Occipital lobe (tissue), 3 donors: ENCODE measurements at places on chromosomes 13 and 19.
A peak's percentile ranks its signal among the peaks of the same experiment; 100 is the strongest.

DNA sequence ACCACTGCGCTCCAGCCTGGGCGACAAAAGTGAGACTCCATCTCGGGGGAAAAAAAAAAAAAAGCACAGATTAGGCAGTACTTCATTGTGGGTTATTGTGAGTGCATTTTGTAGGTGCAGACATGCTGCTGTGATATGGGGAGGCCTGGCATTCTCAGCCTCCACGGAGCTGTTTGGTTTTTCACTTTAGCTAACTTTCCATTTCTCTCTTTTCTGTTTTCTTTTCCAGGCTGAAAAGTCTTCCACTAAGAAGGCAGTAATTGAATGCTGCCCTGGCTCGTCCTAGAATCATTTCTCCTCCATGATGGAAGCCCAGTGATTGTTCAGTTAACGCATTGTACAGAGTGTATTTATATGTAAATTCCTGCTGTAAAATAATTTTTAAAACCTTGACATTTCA lies 2.0 kb upstream of the WDR88 start:
- DNase-seq, result no peak

DNA sequence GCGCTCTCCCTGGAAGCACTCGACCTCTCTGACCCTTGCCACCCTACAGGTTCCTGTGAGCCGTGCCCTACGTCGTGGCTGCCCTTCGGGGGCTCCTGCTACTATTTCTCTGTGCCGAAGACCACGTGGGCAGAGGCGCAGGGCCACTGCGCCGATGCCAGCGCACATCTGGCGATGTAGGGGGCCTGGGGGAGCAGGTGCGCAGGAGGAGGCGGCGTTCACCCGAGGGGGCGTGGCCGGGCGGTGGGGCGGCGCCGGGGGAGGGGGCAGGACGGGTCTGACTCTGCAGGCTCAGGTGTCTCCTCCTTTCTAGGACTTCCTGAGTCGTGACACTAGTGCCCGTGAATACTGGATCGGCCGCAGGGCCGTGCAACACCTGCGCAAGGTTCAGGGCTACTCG lies 26.4 kb downstream of the CLEC4M start:
- DNase-seq, result no peak

DNA sequence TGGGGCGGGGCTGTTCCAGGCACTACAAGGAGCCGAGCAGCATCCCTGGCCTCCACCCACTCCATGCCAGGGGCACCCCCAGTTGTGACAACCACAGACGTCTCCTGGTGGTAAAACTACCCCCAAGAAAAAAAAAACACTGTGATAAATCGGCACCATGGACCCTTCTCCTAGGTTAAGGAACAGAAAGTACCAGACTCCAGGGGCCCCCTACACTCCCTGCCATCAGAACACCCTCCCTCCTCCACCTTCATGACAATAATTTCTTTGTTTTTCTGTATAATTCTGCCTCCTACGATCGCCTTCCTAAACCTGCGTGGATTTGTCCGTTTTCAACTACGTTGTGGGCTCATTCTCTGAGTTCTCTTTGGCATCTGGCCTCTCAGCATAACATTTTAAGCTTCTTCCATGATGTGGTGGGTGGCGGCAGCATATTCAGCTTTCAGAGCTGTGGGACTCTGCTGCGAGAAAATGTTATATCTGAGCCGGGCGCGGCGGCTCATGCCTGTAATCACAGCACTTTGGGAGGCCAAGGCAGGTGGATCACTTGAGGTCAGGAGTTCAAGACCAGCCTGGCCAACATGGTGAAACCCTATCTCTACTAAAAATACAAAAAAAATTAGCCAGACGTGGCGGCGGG lies 8.6 kb downstream of the TLE2 start:
- DNase-seq, result no peak

DNA sequence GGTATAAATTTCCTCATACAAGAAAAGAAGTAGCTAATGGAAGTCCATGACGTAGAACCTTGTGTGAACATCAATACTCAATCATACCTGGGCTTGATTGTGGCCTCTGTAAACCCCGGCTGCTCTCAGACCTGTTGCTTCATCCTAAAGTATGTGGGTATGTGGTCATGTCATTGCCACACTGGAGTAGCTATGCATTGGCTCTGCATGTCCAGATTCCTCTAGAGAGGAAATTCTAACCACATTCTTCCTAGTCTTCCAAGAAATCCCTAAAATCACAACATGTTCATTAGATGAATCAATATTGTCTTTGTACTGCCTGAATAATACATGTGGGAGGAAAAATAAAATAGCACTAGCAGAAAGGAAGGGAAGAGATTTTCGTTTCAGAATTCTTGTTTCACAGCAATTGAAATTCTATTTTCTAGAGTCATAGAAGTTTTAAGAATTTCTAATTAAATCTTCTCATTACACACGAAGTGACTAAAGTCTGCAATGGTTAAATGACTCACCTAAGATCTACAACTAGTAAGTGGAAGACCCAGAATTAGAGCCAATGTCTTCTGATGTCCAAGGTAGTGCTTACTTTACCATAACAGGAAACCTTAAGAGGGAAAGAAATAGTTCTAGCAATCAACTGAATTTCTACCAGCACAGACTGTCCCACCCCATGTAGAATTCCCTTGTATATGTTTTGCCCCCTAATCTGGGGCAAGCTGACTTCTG lies 28.0 kb downstream of the RXFP2 start:
- no peak for DNase-seq

- DNase-seq, result no peak
Observed at GRCh38 chr13:106650690-106651205, 82.8 kb upstream of the ARGLU1 start.

DNA sequence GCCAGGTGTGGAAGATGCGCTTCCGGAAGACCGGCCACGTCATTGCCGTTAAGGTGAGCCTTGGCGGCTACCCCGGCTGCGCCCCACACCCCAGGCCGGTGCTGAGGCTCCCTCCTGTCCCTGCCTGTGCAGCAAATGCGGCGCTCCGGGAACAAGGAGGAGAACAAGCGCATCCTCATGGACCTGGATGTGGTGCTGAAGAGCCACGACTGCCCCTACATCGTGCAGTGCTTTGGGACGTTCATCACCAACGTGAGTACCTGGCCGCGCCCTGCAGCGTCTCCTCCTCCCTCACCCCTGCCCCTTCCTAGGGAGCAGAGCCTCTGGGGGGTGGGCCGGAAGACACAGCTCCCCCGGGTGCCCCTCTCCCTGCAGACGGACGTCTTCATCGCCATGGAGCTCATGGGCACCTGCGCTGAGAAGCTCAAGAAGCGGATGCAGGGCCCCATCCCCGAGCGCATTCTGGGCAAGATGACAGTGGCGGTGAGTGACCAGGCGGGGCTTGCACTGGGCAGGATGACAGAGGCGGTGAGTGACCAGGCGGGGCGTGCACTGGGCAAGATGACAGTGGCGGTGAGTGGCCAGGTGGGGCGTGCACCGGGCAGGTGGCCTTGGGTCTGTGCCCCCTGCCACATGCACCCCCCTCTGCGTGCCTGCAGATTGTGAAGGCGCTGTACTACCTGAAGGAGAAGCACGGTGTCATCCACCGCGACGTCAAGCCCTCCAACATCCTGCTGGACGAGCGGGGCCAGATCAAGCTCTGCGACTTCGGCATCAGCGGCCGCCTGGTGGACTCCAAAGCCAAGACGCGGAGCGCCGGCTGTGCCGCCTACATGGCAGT lies 4.1 kb upstream of the TGFBR3L start:
- no peak for DNase-seq

- DNase-seq, result no peak
Observed at GRCh38 chr19:3712663-3713611, 4.8 kb downstream of the TJP3 start.

- DNase-seq, result no peak
Observed at GRCh38 chr19:35585848-35586247, at the start of gene PMIS2. Gene PMIS2, plus strand, starts transcription at chr19:35586173. Its CDS starts 87 bp downstream, at chr19:35586260.

- DNase-seq, result no peak
Observed at GRCh38 chr19:40962460-40962961, 28.6 kb upstream of the CYP2B6 start.

DNA sequence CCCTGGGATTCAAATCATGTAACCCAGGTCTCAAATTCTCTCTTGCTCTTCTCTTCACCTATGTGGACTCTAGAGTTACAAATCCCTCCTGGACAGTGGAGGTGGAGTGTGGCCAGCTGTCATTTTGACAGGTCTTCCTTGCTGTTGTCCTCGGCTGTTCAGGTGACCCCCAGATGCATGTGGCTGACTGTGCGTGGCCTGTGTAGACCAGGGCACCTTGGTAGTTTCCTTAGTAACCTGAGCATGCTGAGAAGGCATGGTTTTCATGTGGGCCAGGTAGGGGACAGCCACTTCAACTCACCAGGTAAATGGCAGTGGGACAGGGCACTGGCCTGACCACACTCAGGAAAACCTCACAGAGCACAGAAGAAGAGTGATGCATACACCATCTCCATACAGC lies 155.0 kb upstream of the TSHZ3 start:
- DNase-seq, result no peak

GRCh38 chr13:28976195-28976594 lies 156.1 kb downstream of the MTUS2 start:
- no peak for DNase-seq

- no peak for DNase-seq
Observed at GRCh38 chr13:25973085-25973484, 78.7 kb downstream of the SHISA2 start.

DNA sequence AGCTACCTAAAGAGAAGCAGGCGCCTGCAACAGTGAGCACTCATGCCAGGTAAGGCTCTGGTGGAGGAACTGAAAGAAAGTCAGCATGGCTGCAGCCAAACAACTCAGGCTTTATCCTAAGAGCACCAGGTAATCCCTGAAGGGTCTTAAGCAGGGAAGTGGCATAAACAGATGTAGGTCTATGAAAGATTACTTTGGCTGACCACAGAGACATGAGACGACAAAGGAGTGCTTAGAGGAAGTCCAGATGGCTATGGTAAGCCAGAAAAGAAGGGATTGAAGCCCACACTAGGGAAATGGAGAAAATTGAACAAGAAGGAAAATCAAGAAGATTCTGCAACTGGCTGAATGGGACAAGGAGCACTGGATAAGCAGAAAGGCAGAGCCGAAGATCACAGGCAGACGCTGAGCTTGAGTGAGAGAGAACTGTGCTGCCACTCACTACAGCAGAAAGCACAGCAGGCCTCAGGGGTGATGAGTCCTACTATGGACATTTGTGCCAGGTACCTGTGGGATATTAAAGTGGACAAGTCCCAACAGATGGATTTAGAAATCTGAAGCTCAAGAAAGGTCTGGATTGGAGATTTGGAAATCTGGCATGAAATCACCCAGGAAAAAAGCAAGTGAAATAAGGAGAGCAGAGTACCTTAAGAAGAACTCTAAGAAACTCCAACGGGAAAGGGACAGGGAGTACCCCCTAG lies 4.2 kb downstream of the RCBTB1 start:
- no peak for DNase-seq

- no peak for DNase-seq
Observed at GRCh38 chr13:56861476-56861875, 279.2 kb upstream of the PRR20A start.

DNA sequence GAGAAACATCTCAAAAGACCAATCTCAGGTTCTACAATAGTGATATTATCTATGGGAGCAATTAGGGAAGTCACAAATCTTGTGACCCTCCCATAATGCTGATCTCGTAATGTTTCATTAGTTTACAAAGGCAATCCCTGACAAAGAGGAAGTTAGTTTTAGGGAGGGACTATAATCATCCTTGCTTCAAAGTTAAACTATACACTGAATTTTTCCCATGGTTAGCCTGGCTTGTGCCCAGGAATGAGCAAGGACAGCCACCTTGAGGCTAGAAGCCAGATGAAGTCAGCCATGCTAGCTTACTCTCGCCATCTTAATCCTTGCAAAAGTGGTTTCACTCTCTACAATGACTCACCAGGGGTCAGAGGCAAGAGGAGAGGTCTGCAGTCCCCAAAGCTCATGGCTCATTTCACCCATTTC lies 5.4 kb downstream of the CEACAM3 start:
- DNase-seq, result no peak

DNA sequence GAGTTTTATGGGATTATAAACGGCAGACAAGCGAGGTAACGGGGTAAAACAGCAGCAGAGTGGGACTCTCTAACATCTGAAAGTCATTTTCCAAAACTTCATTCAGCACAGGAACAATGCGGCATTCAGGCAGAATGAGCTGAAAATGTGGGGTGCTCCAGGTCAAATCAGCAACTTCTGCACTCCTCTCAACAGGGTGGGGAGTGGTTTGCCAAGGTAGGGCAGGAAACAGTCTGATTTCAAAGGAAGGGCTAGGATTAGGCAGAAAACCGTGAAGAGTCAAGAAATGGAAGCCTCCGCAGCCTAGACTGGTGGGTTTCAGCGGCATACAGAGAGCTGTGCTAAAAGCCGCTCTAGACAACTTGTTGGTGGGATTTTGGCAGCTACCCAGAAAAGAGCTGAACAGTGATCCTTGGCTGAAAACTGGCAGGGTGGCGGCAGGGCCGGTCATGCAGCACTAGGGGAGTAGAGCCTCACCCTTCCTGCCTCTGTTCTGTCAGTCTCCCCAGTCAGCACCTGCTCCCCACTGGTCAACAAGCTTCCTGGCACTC lies 154.2 kb upstream of the KLF12 start:
- peak; percentile 17 for DNase-seq

DNA sequence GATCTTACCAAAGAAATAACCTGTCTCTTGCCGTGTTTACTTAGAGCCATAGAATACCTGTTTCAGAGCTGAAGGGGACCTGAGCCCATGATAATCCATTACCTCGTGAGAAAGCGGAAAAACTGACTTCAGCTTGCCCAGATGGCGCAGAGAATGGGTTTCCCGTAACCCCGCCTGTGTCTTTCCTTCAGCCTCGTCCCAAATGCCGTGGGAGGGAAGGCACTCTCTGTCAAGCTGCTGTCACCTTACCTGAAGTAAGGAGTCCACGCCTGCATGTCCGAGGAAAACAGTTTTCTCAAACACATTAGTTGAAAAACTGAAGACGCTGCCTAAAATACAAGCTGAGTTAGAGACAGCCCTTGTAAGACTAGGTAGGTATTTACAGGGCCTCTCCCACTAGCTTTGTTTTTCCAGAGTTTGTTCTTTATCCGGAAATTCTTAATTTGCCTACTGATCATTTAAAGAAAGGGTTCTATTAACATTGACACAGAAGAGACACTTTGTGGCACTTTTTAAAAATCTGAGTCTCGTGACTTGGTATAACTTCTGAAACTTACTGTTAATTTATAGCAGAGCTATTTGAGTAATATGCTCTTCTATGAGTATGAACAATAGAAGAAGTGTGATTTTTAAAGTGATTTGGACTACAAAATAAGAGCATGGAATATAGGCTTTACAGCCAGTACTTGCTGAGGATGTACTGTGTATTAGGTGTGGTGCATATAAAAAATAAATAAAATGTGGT lies 1.3 kb upstream of the INTS6 start:
- DNase-seq, result peak; percentile 19
